ENCODE measurements at places on chromosomes 16 and 17.

DNA sequence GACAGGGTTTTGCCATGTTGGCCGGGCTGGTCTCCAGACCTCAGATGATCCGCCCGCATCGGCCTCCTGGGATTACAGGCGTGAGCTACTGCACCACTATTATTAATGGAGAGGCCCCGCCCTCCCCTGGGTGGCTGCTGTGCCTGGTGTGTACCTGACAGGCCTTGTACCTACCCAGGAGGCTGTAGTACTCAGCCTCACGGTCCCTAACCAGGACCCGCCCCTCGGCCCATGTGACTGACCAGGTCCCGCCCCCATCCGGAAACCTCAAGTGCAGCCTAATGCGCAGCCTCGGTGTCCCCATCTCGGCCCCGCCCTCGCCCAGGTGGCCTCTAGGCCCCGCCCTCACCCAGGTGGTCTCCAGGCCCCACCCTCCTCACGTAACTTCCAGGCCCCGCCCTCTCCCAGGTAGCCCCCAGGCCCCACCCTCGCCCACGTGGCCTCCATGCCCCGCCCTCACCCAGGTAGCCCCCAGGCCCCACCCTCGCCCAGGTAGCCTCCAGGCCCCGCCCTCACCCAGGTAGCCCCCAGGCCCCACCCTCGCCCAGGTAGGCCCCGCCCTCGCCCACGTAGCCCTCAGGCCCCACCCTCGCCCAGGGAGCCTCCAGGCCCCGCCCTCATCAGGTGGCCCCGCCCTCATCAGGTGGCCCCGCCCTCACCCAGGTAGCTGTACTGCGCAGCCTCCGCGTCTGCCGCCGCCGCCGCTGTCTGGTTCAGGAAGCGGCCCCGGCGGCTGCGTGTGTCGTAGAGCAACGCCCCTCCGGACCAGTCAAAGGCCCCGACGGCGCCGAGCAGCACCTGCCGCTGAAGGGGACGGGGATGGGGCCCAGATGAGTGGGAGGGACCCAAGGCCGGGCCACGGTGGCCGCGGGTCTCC is 31.0 kb downstream of the HASPIN start:
- peak; percentile 17 for DNase-seq

- no peak for DNase-seq
Measured at GRCh38 chr16:79587897-79588296, 12.6 kb downstream of the MAF start.

GRCh38 chr17:58324409-58325288 is 3.9 kb downstream of the TSPOAP1 start:
- DNase-seq = peak; percentile 82

- no peak for DNase-seq
Measured at GRCh38 chr17:68317458-68317857, 26.2 kb downstream of the ARSG start.

DNA sequence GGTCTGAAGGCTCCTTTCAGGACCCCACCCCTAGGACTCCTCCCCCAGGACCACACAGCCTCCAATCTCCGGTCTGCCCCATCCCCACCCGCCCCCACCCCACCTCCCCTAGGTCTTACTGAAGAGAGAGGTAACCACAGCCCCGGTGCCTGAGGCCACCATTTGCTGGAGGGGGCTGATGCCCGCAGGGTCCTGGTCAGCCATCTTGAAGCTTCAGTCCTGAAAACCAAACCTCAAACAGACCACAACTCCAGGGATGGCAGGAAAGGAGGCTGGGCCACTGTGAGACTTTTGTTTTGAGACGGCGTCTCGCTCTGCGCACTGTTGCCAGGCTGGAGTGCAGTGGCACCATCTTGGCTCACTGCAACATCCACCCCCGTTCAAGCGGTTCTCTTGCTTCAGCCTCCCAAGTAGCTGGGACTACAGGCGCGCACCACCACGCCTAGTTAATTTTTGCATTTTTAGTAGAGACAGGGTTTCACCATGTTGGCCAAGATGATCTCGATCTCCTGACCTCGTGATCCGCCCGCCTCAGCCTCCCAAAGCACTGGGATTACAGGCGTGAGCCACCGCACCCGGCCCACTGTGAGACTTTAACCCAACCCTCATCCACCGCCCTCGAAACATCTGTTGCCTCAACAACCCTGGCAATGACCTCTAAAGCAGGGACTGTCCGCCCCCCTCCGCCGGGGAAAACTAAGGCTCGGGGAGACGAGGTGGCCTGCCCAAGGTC is 1.1 kb downstream of the SLC25A39 start:
- DNase-seq = no peak

DNA sequence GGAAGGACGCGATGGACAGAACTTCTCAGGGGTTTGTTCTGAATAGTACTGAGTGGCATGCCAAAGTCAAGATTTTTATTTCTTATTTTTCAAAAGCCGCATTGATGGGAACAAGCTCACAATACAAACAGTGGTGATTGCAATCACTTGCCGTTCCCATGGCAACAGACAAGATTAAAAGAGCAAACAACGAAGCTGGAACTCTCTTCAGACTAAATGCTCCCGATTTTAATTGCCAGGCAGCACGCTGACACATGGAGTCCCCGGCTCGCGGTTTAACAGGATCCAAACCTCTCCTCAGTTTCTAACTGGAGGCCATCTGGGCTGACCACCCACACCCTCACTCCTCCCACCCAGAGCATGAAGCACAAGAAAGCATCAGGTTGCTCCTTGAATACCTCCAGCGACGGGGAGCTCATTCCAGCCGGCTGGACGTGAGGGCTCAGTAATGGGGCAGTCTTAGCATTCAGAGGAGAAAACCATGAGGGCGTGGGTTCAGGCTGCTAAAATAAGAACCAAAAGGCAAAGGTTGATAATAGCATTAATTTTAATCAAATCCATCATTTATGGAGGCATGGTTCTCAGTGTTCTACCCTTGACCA is 41.5 kb downstream of the AIPL1 start:
- DNase-seq = no peak

DNA sequence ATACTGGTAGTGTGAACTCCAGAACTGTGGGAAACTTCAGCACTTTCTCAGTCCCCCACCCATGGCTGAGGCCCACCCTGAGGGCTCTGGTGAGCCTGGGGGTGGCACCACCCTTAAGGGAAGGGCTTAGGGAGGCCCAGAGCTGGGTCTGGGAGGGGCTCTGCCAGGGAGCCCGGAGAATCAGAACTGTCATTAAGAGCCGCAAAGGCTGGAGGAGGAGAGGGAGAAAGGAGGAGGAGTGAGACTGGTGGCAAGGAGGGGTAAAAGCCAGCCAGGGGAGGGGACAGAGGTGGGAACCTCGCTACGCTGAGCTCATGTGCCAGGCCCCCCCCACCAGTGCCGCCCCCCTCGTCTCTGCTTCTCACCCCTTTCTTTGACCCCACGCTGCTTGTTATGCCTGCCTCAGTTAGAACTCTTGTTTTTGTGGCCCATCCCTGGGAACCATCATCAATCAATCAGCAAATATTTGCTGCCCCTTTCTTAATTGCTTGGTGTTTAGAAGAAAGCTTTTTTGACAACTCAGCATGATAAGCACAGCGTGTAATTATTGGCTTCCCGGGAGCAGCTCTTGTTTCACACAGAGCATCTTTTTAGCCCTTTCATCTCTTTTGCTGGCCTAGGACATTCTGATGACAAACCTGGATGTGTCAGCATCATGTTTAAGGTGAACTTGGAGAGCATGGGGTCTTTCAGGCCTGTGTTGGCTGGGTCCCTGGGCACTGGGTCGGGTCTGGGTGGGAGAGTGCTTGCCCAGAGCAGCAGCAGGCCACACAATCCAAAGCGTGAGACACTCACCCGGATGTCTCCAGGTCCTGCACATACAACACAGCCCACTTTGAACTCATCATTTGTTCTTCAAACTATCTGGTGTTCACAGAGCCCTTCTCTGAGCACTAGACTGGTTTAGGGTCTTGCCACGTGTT is 77.7 kb downstream of the NETO2 start:
- no peak for DNase-seq

DNA sequence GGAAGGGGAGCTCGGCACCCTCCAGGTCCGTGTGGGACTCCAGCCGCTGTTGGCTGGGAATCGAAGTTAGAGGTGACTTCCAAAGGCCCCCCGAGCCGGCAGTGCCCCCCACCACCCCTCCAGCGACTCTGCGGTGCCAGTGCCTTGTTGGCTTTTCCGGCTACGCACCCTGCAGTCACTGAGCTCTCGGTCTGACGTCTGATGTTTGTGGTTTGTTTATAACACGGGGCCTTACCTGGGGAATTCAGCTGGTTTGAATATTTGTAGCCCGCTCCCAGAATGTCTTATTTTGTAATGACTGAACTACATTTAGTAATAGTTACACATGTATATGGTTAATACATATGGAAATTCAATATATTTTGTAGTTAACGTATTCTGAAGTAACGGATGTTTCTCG is 7.1 kb upstream of the BAIAP3 start:
- DNase-seq = no peak

GRCh38 chr16:87392821-87393679 is 914 bp downstream of the MAP1LC3B start:
- peak; percentile 56 for DNase-seq

DNA sequence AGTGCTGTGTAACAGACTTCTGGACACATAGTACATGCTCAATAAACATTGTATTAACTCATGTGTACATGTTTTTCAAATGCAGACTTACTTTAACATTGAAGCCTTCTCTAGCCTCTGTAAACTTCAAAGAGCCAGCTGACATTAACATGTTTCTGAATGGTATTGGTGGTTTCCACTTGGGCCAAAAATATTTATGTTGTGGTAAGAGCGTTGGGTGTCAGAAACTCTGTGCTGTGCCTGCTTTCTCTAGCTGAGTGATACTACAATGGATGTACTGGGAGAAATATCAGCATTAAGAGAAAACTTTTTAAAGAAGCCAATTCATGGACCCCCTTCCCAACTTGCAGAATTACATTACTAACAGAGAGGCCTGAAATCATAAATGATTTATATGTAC is 1951.7 kb downstream of the TP53TG3F start:
- no peak for DNase-seq

DNA sequence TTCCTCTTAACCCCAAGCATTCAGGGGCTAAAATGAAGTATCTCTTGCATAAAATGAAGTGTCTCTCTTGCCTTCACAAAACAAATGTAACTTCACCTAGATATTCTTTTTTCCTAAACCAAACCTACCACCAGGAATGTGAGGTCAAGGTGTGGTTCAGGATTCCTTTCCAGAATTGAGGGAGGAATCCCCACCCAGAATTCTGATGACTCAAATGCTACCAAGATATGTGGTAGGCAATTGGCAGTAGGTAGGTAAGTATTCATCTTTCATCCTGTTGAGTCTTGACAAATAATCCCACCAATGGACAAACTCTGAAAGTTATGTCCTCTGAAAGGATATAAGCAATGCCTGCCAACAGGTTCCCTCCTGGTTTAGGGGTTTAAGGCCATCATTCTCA is 26.2 kb downstream of the TRIM16 start:
- DNase-seq = no peak

DNA sequence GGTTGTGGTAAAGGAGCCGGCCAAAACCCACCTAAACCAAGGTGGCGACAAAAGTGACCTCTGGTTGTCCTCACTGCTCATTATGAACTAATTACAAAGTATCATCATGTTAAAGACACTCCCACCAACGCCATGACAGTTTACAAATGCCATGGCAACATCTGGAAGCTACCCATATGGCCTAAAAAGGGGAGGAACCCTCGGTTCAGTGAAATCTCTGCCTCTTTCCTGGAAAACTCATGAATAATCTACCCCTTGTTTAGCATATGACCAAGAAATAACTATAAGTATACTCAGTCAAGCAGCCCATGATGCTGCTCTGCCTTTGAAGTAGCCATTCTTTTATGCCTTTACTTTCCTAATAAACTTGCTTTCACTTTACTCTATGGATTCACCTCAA is 72.2 kb downstream of the CYLD start:
- DNase-seq = no peak

GRCh38 chr17:65231662-65232335 is 94.6 kb downstream of the RGS9 start:
- peak; percentile 95 for DNase-seq

All from GM03348 (cell line).